CD4-positive, alpha-beta T cell treated with Interleukin-1 beta for 1 hour (primary cell): ENCODE measurements at places on chromosomes 5 and 9.

- DNase-seq, result no peak
Measured at GRCh38 chr5:13348568-13348967, 595.9 kb downstream of the DNAH5 start.

- no peak for DNase-seq
Measured at GRCh38 chr9:77843076-77843870, 188.3 kb downstream of the GNAQ start.

DNA sequence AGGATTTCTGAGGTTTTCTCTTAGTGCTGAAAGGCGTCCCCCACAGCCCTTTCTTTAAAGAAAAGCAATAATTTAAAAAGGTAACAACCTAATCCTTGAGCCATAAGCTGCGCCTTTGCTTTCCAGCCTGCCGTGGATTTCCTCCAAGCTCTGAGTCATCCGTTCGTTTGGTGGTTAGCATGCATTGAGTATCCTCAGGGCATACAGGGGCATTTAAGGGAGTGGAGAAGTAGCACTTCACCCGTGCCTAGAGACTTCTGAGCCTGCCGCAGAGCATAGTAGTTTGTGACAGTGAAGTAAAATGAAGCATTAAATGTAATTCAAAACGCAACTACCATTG is 892 bp upstream of the TNC start:
- DNase-seq, result no peak

GRCh38 chr9:104850786-104851545 is 77.0 kb downstream of the ABCA1 start:
- DNase-seq, result no peak

GRCh38 chr9:27353474-27354229 is 56.7 kb upstream of the EQTN start:
- no peak for DNase-seq

DNA sequence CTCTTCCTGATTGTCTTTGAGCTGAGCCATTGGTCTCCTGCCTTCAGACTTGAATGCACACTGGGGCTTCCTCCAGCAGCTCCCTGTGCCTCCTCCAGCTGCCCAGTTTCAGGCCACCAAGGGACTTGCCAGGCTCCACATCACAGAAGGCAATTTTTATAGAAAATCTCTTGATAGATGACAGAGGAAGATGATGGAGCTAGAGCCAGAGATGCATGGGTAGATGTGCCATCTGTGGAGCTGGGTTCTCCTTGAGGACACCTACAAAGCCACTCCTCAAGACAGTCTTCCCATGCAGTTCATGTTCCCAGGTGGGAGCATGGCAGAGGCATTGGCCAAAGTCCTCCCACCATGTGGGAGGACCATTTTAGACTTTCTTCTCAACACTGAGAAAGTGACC is 239.6 kb upstream of the IRX1 start:
- no peak for DNase-seq

- no peak for DNase-seq
Measured at GRCh38 chr5:17497446-17497845, 585 bp upstream of the TAF11L2 start.

DNA sequence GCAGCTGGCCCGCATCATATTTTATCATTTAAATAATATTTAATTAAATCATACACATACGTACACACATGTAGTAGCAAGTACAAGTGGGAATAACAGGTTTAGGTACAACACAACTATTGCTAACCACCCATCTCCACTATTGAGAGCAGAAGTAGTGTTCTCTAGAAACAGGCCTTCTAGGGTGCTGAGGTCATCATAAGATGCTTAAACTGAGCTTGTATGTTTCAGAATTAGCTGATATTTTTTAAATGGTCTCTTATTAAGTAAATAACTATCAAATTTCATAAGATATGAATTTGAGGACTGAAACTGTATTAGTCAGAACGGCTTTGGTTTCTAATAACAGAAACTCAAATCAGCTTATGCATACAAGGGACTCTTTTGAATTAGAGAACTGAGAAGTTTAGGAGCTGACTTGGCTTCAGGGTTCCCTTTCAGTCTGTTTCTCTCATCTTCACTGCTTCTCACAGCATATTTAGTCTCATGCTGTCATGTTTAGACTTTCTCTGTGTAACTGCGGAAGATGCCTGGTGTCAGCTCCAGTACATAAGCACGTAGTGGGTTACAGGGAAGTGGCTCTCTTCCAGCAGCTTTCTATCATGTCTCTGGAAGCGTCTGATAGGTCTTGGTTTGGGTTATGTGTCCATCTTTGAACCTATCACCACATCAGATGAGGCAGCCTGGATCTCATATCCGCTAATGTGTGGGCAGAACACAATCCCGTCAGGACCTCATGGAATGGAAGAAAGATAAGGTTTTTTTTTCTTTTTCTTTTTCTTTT is 25.0 kb upstream of the OCLN start:
- DNase-seq, result no peak

DNA sequence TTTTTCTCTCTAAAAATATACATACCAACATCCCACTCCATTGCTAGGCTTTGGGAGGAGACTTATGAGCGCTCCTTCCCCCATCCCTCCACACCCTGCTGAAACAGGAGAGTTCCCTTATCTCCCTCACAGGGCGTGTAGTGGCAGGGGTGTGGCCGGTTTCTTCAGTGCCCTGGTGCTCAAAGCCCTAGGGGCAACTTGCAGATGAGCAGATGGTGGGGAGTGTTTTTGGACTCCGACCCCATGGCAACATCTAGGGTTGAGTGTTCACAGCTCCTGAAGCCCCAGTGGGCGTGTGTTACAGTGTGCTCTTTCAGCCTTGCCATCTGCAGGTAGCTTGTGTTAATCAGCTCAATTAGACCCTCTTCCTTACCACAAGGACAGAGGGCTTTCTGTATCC is 409.5 kb downstream of the MAT2B start:
- DNase-seq, result peak; percentile 86

GRCh38 chr9:93592643-93593021 is 16.2 kb downstream of the PHF2 start:
- no peak for DNase-seq

DNA sequence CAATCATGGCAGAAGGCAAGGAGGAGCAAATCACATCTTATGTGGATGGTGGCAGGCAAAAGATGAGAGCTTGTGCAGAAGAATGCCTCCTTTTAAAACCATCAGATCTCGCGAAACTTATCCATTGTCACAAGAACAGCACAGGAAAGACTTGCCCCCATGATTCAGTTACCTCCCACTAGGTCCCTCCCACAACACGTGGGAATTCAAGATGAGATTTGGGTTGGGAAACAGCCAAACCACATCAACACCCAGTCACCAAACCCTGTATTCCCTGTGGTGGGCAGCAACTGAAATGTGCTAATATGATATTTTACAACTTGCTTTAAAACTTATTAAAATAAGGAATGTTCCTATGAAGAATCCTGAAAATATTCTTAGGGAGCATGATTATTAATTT is 54.2 kb downstream of the RASGRF2 start:
- no peak for DNase-seq

- no peak for DNase-seq
Measured at GRCh38 chr5:150078802-150079689, 7.3 kb downstream of the CSF1R start.

- DNase-seq, result no peak
Measured at GRCh38 chr9:16132513-16132912, 579.7 kb downstream of the CCDC171 start.

DNA sequence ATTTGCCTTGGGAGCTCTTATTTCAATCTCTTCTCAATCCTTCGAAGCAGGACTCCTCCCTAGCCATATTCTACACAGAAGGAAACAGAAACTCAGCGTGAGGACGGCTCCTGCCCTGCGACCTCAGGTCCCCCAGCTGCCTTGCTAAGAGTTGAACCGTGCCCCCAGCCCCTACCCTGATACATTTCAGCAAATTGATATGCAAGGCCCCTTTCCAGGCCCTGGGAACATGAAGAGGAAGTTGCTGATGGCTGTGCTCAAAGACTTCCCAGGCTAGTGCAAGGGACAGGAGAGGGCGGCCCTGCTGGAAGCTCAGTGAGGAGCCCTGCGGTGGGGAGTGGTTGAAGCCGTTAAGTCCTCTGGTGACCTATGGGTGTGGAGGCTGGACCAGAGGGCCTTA is 41.5 kb downstream of the BOD1 start:
- no peak for DNase-seq

DNA sequence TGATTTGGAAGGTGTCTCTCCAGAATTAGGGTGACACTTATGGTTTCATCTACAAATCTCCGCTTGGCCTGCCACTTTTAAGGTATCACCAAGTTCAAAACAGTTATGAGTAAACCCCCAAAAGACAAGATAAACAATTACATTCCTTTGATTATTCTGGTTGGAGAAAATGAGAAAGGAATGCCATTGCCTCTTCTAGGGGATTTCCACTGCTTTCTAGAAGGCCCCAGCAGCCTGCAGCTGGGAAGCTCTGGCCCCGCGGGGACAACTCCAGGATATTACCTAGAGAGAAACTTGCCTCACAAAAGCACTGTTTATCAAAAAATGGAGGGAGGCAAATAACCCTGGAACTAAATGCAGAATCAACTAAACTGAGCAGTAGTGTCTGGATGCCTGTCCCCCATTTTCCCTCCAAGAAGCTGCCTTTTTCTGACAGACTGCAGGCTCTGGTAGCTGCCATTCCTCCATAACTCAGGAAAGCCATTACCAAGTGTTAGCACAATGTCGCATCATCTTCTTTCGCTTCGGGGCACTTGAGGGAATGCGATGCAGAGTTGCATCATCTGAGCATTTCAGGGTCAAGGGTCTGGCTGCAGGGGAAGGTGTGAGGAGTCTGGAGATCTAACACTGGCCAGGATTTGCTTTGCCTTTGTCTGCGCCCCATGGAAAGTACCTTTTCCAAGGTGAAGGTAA is 71.5 kb upstream of the PLPP6 start:
- no peak for DNase-seq

- DNase-seq, result no peak
Measured at GRCh38 chr5:38258319-38259061, at the start of gene EGFLAM. Gene EGFLAM, plus strand, starts transcription at chr5:38258559. Its CDS starts 196 bp downstream, at chr5:38258755.
